ENCODE measurements at places on chromosomes 4 and X.

- no peak for DNase-seq
Measured at GRCh38 chr4:111696505-111696904, 448.7 kb upstream of the FAM241A start.

GRCh38 chr4:61231421-61231820, 31.3 kb downstream of the ADGRL3 start:
- DNase-seq = no peak

DNA sequence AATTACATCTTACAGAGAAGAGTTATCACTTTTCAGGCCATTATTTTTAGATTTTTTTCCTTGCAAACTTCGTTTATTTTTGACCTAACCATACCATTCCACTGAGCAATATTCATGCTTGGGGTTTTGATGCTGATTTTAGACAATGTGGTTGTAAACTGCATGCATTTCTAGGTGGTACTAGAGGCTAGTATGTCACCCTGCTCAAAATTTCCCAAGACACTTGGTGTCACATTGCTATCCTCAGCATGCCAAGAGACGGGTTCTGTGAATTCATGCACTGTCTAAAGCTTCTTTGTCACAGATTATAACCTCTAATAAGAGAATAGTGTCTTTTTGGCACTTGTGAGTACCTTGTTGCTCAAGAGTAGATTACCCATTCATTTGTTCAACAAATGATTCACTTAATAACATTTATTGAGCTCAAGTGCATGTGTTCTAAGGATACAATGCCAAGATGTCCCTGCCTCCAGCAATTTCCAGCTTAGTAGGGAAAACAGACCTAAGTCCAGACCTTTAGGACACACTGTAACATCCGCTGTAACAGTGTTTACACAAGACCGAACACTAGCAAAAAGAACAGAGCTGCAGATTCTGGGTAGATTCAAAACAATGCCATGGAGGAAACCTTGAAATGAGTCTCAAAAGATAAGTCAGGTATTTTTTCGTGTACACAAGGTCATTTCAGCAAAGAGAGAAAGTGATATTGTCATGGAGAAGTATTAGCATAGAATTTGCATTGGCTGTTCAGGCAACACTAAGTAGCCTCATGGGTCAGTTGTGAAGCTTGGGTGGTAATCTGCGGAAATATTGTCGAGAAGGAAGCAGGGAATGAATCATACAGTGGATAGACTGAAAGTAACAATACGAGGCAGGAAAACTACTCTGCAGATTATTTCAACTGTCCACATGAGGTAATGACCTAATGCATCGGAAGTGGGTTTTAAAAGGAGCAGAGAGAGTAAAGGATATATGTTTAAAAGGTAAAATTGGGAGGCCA, 515.1 kb upstream of the ZFP42 start:
- no peak for DNase-seq

DNA sequence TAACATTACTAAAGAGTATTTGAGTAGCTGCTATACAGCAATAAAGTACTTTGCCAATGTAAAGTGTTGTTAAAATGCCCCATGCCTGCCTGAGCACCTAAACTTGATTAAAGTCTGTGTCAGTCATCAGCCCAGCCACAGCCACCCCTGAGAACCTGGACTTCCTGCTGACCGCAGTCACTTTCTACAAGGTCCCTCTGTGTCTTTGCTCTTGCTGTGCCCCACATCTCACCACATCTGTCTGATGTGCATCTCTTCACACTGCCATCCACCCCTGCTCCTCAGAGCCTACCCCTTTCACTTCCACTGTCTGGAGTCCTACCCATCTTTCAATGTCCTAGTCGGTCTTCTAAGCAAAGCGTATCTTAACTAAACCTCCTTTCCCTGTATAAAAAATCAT, 25.7 kb downstream of the ALPK1 start:
- DNase-seq = no peak

DNA sequence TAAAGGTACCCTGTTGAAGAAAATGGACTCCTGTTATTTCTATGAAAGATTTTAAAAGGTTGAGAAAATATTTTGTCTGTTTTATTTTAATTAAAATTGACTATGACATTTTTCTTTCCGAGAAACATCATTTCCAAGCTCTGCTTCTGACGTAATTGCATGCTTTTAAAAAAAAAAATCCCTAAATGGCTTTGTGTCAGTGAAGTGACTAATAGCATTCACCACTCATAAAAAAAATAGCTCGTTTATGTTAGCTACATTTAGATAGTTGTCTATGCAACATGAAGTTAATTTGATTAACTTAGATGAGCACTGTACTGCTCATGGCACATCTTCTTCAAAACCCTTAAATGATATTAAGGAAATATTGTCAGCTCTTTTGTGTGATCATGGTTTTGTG, 105.1 kb upstream of the KLHL13 start:
- no peak for DNase-seq

DNA sequence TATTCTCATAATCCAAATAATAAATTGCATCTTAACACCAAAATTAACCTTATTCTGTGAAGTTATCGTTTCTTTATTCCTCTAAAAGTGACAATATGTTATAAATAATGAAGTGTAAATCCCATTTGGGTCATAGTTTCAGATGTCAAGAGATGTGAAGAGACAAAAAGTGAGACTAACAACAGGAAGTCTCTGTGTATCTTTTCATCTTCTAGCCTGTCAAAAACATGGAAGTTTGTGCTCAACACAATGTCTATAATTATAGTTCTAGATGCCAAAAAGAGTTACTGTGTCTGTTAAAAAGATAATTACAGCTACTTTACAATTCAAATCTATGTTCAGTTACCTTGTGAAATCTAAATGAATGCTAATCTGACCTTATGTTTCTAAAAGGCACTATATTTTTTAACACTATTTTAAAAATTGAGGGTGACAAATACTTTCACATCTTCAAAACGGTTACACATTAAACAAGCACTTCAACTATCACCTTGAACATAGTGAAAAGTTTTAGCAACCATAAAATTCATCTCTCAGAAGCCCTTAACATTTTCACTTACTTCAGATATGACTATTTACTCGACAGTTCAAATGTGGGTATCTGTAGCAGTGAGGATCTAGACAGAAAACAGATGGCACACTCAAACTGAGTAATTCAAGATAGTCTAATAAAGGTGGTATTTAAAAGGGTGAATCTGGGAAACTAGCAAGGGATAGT, 509.8 kb downstream of the ARAP2 start:
- DNase-seq = no peak

DNA sequence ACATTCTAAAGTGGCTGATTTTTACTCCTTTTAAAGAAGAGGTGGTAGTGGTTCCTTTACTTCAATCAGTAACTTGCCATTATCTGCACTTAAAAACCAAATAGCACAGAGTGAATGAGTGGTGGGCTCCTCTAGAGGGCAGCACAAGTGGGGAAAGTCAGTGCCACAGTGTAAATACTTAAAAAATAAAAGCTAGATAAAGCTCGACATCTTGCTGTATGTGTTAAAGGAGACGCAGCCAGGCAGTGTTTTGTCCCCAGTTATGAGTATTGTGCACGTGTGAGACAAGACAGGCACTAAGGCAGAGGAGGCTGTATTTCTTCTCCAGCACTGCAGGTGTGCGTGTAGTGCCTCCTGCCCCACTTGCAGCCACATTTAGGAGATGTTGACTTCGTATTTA, 24.6 kb downstream of the NAP1L5 start:
- DNase-seq = no peak

GRCh38 chr4:163165217-163166017, 1.3 kb downstream of the NAF1 start:
- no peak for DNase-seq

DNA sequence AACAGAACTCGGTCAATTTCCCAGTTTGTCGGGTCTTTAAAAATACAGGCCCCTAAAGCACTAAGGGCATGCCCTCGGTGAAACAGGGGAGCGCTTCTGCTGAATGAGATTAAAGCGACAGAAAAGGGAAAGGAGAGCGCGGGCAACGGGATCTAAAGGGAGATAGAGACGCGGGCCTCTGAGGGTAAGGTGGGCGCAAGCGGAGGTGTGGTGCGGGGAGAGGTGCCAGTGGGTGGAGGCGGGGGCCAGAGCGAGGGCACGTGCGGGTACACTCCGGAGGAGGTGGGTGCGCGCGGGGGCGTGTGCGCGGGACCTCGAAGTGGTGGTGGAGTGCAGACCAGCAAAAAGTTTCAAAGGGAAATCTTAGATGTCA, 787 bp upstream of the TET2 start:
- DNase-seq = no peak

DNA sequence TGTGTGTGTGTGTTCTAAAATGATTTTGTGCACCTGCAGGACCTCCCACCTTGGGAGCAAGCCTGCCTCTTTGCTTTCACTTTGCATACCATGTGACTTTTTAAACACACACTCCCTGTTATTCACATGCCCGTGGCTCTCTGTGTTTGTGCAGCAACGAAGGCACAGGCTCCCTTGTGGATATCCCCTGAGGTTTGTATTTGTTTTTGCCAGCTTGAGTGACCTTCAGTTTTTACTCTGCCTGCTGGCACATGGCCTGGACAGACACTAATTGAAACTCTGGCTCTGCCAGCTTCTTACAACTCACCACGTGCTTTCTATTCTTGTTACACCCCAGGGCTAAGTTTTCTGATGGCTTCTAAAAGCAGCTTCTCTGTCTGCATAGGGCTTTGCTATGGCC, 885.8 kb downstream of the SH3BGRL start:
- DNase-seq = no peak

GRCh38 chr4:155413451-155413850, 36.7 kb upstream of the MAP9 start:
- DNase-seq = no peak

DNA sequence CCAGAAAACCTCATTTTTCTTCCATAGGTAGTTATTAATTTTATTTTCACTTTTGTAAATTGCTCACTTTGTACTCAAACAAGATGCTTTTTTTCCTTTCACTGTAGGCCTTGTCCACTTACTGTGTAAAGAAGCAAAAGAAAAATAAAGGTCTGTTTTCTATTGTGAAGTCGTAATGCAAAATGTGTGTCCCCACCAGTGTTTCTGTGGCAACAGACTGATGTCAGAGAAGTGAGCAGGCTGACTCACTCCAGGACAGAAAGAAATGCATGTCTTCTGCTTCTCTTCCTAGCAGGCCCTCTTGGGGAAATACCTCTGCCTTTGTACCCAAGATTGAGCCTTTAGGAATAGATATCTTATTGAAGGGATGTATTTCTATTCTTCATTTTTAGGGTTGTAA, 30.3 kb downstream of the INPP4B start:
- no peak for DNase-seq

DNA sequence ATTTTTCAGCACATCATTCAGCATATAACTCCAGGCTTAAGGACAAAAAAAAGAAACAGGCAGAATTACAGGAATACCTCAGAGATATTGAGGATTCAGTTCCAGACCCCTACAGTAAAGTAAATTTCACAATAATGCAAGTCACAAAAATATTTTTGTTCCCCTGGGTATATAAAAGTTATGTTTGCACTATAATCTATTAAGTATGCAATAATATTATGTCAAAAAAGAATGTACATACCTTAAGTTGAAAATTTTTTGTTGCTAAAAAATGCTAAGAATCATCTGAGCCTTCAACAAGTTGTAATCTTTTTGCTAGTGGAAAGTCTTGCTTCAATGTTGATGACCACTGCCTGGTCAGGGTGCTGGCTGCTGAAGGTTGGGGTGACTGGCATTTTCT, 2532.5 kb downstream of the ARAP2 start:
- DNase-seq = no peak

GRCh38 chr4:111943796-111944203, 201.5 kb upstream of the FAM241A start:
- DNase-seq = no peak

DNA sequence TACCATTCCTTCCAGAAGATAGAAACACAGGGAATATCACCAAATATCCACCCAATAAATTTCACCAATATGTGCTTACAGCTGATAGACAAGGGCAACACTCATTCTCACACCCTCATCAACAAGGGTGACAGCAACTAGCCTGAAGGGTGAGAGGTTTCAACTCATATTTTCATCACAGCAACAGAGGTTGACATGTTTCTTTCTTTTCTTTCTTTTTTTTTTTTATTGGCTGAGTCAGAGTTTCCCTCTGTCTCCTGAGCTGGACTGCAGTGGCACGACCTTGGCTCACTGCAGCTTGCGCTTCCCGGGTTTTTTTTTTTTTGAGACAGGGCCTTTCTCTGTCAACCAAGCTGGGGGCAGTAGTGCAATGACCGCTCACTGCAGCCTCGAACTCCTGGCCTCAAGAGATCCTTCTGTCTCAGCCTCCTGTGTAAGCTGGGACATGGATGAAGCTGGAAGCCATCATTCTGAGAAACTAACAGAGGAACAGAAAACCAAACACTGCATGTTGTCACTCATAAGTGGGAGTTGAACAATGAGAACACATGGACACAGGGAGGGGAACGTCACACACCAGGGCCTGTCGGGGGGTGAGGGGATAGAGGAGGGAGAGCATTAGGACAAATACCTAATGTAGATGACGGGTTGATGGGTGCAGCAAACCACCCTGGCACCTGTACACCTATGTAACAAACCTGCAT, 27.5 kb upstream of the ASMTL start:
- no peak for DNase-seq

- no peak for DNase-seq
Measured at GRCh38 chrX:23908219-23909004, 606 bp downstream of the CXorf58 start.

DNA sequence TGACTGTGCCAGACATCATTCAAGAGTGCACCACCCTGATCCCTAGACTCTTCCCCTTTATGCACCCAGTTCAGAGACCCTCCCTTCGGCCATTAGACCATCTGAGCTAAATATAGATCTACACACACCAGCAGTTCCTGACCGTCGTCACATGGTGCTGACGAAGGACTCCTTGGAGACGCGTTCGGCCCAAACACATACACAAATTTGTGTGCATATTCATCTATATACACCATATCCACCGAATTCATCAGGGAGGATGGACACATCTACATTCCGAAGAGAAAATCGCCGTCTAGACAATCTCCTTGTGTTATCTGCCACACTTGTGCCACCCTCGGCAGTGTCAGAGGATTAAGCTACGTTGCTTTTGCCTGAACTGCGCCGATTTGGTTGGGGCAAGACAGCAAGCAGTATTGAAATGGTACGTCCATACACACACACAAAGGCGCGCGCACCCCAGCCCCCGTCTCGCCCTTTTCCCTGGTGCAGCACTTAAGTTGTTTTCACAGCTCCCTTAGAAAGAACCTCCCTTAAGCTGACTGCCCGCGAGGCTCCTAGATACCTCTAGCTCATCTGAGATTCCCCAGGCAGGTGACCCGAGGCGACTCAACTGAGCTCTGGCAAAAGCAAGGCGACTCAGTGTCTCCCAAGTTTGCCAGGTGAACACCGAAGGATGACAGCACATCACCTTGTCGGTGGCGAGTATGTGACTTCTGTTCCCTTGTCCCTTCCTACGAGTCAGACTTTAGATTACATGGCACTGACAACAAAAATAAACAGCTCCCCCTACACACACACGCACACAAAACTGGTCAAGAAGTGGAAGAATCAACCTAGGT, 1.0 kb downstream of the RASGEF1B start:
- peak; percentile 26 for DNase-seq

GRCh38 chr4:48687313-48688051, 92.6 kb downstream of the FRYL start:
- DNase-seq = no peak
